Spleen (tissue), 13 donors: ENCODE measurements at places on chromosomes 13 and 19.

GRCh38 chr13:107097916-107098315, 530.0 kb upstream of the ARGLU1 start:
- no peak for DNase-seq

GRCh38 chr13:44932850-44933251, 56.4 kb downstream of the NUFIP1 start:
- no peak for DNase-seq

- DNase-seq: no peak
Observed at GRCh38 chr13:23279321-23279720, 98.5 kb downstream of the SGCG start.

- DNase-seq: peak; percentile 94
Observed at GRCh38 chr19:55253842-55254624, 4.8 kb downstream of the PPP6R1 start.

DNA sequence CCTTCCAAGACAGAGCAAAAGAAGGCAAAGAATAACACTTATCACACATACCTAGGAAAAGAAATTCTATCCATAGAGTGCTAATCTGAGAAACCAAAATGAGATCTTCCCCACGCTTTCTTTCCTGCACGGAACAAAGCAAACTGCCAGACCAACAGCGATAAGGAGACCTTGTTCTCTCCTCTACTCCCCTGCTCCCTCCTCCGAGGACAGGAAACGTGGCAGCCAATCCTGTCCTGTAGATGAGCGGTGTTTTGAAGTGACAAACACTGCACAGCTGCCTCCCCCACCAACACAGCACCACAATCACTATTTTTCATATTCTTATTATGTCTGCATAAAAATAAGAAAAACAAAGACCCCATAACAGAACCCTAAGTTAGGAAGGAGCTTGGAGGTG, 113.9 kb upstream of the IRS2 start:
- DNase-seq: no peak

DNA sequence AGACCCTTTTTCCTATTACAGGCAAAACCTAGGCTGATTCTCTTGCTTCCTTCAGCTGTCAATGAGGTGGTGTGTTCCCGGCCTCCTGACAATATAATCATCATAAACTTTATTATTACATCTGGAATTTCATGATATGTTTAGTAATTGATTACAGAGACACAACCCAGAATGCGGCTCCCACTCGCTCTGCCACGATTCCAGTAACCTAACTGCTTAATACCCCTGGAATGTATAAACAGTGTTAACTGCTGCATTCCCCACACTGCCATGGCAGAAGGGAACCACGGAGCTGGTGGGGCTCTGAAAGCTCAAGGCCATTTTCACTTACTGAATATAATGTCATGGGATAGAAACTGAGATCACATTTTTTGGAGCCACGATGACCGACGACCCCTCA, 17.1 kb downstream of the TSHZ3 start:
- no peak for DNase-seq

DNA sequence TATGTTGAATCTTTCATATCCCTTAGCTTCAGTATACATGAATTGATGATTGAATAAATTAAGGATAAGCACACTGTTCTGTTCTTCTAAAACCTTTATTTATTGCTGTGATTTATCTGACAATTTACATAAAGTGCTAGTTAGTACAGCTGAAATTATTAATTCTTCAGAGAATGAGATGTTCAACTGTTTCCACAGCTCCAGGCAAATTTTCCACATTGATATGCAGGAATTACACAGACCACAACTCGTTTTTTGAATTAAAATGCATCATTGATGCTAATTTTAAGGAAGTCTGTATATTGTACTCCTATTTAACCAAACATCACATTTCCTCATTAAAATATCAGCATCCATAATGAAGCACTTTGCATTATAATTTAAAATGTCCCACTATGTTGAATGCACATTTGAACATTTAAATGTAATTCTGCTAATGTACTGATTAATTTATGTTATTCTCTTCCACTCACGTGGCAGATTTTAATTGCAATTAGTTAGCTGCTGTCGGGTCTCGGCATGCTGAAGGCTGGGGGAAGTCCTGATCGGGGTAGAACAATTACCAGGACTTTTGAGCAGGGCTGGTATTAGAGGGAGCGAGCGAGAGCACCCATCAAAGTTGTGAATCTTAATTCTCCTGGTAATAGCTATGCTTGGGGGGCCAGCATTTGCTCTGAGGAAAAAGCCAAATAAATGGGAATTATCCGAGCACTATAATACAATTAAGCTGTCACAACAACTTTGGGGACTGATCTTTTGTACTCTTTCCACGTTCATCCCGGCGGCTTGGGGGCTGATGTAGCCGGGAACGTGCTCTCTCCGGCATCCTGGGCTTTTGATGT, 136.7 kb upstream of the TMTC4 start:
- no peak for DNase-seq

GRCh38 chr19:20423381-20424197, 142.0 kb downstream of the ZNF737 start:
- DNase-seq: peak; percentile 78

- no peak for DNase-seq
Observed at GRCh38 chr13:57627663-57628062, 3.9 kb upstream of the PCDH17 start.

GRCh38 chr19:32719611-32720059, at the start of gene TDRD12:
Gene TDRD12, plus strand, starts transcription at chr19:32719767. Its CDS starts 306 bp downstream, at chr19:32720073.
- DNase-seq: no peak

GRCh38 chr13:114034481-114034891, 60.6 kb upstream of the C13orf46 start:
- no peak for DNase-seq

DNA sequence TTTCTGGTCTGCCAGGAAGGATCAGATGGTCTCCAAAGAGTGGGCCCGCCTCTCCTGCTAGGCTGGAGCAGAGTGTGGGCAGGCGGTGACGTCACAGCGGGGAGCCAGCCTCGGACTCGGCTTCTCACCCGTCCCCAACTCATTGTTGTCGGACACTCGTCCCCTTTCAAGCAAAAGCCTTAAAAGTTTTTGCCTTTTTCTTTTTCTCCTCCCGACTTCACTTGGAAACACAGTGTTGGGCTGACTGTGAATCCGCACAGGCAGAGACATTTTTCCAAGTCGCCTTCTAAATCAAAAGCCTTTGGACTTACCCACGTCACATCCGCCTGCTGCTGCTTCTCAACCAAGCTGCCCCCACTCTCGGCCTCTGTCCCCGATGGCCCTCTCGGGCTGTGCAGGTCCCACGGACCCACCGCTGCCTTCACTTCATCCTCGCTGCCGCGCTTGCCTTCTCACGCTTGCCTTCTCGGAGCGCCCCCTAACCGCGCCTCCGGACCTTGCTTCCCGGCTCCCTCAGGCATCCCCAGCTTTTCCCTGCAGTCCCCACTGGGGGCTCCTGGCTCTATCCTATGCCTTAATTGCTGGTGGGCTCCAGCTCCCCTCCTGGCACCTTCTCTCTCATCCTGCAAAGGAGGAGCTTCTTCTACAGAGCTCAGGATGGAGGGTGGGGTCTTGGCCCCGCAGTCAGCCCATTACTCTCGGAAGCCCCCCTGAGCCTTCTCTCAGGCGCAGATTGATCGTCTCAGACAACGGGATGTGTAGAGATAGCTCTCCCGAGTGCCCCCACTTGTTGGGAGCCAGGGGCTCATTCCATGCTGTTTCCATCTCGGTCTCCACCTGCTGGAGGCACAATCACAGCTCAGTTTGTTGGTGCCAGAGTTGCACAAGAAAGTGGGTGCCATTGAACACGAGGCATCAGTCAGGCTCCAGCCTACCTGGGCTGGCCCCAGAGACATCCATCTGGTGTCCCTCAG, 3.9 kb upstream of the ZNF135 start:
- DNase-seq: no peak

GRCh38 chr13:69300131-69300530, 807.5 kb upstream of the ATXN8OS start:
- DNase-seq: no peak

GRCh38 chr19:20416661-20417060, 148.9 kb downstream of the ZNF737 start:
- DNase-seq: no peak

- no peak for DNase-seq
Observed at GRCh38 chr19:3455960-3456601, 24.2 kb downstream of the SMIM24 start.

- DNase-seq: no peak
Observed at GRCh38 chr13:30752201-30752797, 17.0 kb downstream of the ALOX5AP start.

GRCh38 chr13:86464193-86464592, 665.0 kb upstream of the SLITRK6 start:
- no peak for DNase-seq

DNA sequence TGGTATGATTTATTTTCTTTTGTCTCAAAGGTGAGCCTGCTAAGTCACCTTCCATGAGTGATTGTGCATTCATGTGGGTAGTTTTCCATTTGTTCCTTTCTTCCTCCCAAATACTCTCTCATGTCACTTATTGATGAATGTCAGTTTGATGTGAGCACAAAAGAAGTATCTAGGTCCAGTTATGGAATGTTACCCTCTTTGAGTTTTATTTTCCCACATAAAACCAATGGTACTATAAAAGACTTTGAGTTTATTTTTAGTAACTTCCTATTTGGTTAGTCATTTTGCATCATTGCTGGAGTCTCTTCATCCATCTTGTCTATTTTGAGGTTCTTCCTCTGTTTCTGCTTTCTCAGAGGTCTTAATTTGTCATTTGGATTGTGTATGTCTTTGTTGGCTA, 321.3 kb downstream of the GPC6 start:
- DNase-seq: no peak

DNA sequence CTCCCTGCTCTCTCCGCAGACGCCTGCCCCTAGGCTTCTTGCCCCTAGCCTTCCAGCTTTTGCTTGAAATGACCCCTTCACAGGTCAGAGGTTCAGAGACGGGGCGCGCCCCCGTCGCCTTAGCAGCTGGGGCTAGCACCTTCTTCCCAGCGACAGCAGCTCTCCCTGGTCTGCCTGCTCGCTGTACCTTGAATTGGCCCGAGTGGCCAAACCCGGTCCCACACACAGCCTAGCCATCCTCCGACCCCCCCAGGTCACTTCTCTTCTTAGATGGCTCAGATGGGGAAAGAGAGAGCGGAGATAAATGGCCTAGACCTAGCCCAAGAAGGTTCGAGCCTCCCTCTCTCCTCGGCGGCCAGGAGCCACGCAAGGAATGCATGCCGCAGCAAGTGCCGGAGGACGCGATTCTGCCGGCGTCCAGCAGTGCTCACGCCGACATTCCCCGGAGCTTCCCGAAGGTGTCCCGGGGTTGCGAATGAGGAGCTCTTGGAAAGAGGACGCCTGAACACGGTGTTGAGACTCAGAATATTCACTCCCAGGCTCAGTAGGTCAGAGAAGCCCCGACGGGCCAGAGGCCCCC, 1.3 kb downstream of the CDX2 start:
- no peak for DNase-seq

DNA sequence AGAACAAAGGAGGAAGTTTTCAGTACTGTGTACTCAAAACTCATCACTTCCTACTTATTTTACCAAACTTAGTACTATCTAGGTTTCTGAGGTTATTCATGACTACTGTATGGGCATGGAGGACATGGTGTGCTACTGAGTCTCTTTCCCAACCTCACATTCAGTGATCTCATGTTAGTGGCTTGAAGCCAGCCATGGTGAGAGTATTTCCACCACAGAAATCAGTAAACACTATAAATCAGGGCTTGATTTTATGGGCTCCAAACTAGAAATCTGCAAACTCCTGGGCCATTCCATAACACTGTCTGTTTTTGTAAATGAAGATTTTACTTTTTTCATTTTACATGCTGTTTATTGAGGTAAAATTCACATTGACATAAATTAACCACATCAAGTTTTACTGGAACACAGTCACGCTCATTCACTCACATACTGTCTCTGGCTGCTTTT, 19.7 kb downstream of the MED26 start:
- DNase-seq: no peak

GRCh38 chr19:42124386-42124901, 7.8 kb downstream of the POU2F2 start:
- no peak for DNase-seq

GRCh38 chr13:98890186-98890585, 87.7 kb downstream of the DOCK9 start:
- no peak for DNase-seq

- DNase-seq: no peak
Observed at GRCh38 chr19:7417671-7418324, 69.1 kb downstream of the ARHGEF18 start.

GRCh38 chr19:18437491-18438330, at the start of gene ISYNA1:
Gene ISYNA1, minus strand, starts transcription at chr19:18438133. Its CDS starts 154 bp downstream, at chr19:18437979.
- peak; percentile 91 for DNase-seq

DNA sequence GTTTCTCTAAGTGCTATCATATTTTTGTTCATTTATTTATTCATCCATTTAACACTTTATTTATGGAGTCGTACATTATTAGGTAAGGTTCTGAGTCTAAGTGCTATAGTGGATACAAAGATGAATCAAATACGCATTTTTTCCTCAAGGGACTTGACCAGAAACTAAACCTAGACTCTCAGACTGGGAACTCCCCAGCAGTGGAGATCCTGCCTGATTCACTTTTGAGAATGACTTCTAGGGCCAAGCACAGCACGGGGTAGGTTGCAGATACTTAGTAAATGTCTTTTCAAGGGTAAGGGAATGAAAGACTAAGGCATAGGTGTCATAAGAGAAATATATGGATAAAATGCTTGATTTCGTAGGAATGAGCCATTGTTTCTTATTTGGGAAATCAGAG, 7.2 kb downstream of the DNAJC15 start:
- DNase-seq: no peak

- no peak for DNase-seq
Observed at GRCh38 chr13:20513466-20513995, 12.1 kb downstream of the CRYL1 start.

DNA sequence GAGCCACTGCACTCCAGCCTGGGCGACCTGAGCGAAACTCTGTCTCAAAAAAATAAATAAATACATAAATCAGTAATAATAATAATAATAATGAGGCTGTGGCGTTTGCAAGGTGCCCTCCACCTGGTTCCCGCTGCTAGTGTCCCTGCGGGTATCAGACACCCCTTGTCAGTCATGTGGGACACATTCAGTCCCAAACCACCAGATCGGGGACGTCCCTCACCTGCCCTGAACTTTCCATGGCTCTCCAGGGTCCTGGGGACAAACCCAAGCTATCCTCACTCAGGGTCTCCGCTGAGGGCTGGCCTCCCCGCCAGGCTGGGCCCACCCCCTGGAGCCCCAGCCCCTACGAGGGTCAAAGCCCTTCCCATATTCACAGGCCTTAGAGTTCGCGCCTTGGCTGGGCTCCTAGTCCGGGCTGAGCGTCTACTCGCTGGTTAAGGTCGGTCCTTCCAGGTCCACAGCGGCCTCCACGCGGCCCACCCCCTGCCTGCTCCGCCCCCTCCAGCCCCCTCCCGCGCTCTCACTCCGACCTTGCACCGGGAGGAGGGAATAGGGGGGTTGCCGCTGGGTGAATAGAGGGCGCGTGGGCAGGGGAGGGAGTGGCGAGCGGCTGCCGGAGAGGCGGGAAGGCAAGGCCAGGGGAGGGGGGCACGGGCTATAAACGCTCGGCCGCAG, 349 bp upstream of the KISS1R start:
- peak; percentile 80 for DNase-seq

- peak; percentile 90 for DNase-seq
Observed at GRCh38 chr19:55086730-55087541, 11.3 kb downstream of the EPS8L1 start.

- no peak for DNase-seq
Observed at GRCh38 chr13:78868991-78869390, 210.0 kb upstream of the OBI1 start.
